ENCODE measurements at places on chromosomes 13 and 19.

DNA sequence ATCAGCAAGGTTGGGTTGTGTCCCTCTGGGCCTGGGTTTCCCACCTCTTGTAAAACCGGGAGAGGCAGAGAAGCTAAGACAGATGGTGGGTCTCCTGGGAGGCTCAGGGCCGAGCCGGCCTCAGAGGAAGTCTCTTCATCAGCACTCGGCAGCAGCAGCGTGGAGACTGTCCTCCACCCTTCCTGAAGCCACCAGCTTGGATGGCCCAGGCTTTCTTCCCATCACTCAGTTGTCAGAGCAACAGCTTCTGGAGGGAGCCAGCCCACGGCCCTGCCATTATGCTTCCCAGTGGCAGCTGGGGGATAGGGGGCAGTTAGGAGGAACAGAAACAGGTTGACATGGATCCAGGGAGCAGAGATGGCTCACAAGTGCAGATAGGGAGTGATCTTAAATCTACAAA lies 191.0 kb downstream of the KATNAL1 start:
- DNase-seq, result no peak

GRCh38 chr13:101307181-101307701 lies 109.1 kb downstream of the NALCN start:
- DNase-seq, result peak; percentile 84

DNA sequence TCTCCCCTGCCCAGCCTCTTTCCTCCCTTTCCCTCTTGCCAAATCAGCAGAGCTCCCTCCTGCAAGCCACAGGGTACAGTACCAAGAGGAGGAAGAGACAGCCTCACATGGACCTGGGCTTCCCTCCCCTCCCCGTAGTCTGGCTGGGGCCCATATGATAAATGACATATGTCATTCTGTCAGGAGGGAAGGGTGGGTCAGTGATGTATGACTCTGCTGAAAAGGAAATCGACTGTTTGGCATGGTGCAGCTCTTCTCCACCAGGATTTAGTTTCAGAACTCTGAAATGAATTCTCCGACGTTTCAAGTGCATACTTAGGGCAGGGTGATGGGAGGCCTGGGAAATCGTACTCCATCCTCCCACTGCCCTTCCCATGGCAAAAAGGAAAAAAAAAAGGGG lies 9.8 kb downstream of the TSHZ3 start:
- DNase-seq, result no peak

- DNase-seq, result no peak
Measured at GRCh38 chr13:49240017-49240416, 7.7 kb upstream of the CDADC1 start.

DNA sequence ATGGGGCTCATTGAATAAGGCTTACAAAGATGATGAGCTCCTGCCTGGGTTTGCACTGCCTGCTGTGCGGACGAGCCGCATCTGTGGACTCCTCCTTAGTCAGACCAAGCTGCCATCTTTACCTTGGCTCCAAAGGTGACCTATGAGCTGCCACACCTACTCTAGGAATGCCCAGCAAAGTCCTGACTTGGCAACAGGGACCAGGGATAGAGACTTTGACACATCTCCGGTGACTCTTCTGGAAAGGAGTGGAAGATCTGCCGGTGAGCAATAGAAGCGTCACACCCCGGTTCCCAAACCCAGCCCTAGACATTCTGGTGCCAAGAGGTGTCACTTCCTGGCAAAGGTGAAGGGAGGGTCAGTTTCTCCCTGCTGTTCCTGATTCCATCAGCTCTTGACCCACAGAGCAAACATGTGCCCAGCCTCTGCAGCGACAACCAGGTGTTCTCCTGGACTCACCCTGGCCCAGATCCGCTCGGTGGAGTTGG lies 50.2 kb upstream of the GTF3A start:
- no peak for DNase-seq

DNA sequence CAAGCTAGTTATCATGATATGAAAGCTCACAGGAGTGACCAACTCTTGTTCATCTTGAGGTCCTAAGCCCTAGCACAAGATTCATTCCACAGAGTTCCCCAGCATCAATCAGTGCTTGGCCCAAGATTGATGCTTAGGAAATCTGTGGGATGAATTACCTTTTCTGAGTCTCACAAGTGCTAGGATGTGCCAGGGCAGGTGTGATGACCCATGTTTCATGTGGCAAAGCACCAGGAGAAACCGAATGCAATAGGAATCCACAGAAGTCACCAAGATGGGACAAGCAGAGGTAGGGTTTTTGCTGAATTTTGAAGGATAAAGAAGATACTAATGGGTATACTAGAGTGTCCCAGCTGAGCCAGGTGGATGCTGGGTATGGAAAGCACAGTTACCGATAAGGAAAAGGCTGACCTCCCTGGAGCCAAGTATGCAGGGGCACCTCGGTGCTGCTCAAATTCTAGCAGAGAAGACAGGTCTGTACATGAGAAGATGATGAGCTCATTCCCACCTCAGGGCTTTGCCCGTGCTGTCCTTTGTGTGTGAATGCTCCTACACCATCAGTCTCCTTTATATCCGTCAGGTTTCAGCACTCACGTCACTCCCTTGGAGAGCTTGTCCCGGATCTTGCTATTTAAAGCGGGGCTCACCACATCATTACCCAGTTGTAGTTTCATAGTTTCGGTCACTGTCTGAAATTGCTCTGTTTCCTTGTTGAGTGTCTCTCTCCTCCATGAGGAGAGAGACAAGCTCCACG lies 168.9 kb upstream of the TSC22D1 start:
- no peak for DNase-seq

GRCh38 chr13:74204602-74205312 lies 70.6 kb upstream of the KLF12 start:
- no peak for DNase-seq

GRCh38 chr19:45352471-45352870 lies 11.9 kb downstream of the KLC3 start:
- no peak for DNase-seq

DNA sequence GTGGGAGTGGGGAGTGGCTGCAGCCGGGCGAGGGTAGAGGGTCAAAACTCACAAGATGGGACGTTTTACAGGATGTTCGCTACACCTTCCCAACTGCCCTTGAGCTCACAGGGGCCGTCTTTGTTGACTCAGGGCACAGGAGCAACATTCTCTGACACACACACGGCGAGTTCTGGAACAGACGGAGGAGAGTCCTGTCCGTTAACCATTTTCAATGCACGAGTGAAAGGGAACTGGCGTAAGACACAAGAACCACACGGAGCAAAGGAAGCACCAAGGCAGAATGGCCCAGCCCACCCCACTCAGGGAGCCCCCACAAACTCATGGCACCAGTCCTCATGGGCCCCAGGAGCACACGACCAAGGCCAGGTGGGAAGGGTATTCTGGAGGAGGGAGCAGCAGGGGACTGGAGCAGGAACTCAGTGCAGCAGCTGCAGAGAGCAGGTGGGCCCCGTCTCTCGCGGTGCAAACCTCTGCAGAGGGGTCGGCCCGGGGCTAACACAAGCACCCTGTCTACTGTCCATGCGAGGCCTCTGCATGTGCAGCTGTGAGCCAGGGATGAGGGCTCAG lies 37.9 kb upstream of the ISYNA1 start:
- no peak for DNase-seq
